Inflammatory macrophage (primary cell): ENCODE measurements at places on chromosomes 6 and 20.

GRCh38 chr6:28525496-28526039 lies at the start of gene GPX5:
GPX5 (plus strand) TSS chr6:28525881; CDS start chr6:28526014, 133 bp downstream.
- no peak for DNase-seq

DNA sequence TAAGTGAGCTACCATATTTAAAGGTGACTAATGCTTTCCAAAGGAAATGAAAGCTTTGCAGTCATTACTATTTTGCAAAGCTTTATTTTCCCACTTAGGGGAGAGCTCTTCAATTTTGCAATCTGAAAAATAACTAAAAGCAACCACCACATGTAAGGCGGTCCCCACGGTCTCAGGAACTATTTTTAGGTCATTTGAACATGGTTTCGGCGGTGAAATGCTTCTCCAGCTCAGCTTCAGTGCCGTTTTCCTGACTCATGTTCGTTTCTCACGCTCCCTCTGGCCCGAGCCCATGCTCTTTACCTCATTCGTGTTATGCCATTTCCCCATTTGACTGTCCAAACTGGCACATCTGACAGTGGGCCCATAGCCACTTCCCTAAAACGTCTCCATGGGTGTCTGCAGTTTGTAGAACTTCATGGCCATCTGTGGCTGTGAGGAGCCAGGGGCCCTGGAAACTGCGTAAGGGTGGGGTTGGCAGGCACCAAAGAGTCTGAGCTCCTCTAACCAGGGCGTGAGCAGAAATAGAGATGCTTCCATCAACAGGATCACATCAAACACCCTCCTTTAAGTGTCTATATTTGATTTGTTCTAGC lies 46.5 kb downstream of the ADTRP start:
- DNase-seq = peak; percentile 98

DNA sequence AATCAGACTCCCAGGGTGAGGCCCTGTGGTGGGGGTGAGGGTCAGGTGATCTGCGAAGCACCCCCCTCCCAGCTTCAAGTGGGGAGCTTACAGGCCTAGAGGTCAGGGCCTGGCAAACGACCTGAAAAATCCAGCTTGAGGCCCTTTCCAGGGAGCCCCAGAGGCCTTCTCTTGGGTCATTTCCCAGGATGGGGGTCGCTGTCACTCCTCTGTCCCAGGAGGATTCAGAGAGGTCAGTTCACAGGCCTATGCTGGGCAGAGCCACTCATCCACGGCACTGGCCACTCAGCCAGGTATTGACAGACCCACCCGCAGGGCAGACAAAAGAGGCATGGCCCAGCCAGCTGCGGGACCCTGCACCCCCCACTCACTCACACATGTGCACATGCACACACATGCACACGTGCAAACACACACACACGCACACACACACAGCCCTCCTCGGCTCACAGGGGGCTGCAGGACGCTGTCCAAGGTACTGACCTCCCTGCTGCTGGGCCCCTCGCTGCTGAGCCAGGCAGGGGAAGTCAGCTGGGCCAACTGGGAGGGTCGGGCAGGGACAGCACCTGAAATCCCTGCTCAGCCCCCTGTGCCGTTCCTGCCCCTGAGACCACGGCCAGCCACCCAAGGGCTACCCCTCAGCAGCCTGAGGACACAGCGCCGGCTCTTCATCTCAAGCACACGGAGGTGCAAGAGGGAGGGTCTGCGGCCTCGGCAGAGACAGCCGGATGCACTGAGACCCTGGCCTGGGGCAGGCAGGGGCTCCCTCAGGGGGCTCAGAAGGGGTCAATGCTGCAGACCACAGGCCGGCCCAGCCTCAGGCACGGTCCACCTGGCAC lies 113.8 kb downstream of the TAF4 start:
- DNase-seq = no peak

DNA sequence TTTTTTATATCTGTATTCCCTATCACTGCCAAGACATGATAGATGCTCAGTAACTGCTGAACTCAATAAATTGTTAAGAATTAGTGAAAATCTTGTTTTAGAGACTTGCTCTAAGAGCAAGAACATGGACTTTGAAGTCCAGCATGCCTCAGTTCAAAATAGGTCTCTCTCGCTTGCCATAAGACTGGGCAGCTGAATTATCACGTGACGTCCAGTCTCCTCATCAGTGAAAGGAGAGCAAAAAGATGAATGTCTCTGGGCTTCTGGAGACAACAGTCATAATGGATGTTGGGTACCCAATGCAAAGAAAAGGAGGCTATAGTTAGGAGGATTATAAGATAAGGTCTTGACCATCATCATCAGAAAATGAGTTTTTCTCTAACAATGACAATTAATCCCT lies 82.1 kb downstream of the IYD start:
- no peak for DNase-seq

DNA sequence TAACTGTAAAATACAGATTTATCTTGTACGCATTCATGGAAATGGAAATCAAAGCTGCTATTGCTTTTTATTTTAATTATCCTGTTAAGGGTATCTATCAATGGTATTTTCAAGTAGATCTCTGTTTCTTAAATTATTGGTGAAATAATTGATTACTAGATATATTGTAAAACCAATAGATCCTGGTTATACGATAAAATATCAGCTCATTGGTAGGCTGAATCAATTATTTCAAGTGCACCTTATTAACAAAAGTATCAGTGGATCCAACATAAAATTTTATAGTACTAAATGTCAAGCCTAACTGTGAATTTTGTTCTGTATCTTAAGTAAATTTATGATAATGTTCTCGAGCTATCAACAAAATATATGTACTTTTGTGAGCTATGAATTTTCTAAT lies 21.8 kb downstream of the PARD6B start:
- DNase-seq = no peak
